ENCODE measurements at places on chromosomes 1 and 21.

GRCh38 chr1:44135886-44136285, 5.5 kb downstream of the KLF18 start:
- DNase-seq = no peak

GRCh38 chr1:234373959-234374254, 651 bp downstream of the COA6 start:
- DNase-seq = no peak

- no peak for DNase-seq
Observed at GRCh38 chr1:229023651-229024300, 247.1 kb upstream of the RAB4A start.

DNA sequence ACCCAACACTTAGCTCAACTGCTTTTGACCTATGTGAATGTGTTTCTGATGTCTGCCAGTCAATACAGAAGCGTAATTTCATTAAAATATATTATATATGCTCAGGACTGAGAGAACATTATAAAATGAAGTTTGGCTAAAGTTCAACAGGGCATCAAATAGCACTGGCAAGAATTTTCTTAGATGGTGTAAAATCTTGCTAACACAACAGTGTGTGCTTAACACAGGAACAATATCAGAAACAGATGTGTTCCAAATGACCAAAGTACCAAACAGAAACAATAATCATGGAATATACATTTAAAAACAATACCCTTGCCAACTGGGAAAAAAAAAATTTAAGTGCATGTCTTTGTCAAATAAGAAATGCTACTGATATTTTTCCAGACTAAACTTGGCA, 10.4 kb upstream of the LHX8 start:
- no peak for DNase-seq

GRCh38 chr1:43451701-43452532, 1.8 kb downstream of the HYI start:
- peak; percentile 61 for DNase-seq

- no peak for DNase-seq
Observed at GRCh38 chr1:18069903-18070302, 37.7 kb upstream of the IGSF21 start.

DNA sequence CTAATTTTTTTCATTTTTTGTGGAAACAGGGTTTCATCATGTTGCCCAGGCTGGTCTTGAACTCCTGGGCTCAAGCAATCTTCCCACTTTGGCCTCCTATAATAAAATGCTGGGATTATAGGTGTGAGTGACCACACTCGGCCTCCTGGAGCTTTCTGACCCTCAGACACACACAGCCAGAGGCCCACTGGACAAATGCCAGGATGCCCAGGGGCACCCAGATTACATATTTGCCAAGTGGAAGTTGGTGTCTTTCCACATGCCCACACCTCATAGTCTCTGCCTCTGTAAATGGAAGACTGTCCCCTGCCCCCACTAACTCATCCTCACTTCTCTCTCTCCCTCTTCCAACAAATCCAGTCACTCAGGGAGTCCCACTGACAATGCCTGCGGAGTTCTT, 63.4 kb upstream of the LRP8 start:
- no peak for DNase-seq
